ENCODE measurements at places on chromosomes 13 and 19. TPM values are rescaled to one million over a fixed set of nuclear protein-coding genes. Genes with fewer than 3 reads are reported as not detected.

FGF14 gene
- total RNA-seq = under 0.01 TPM

ANKRD10 gene
- 115 TPM for total RNA-seq

IGSF23 gene
- not detected for total RNA-seq

ANGPTL8 gene
- total RNA-seq = not detected

HIF3A gene
- total RNA-seq = 22.1 TPM

REX1BD gene
- total RNA-seq = 55.3 TPM

PSPN gene
- total RNA-seq = 1.4 TPM

PLK5 gene
- total RNA-seq = not detected

PSG1 gene
- total RNA-seq = not detected

SH2D3A gene
- total RNA-seq = 105 TPM

CEACAM3 gene
- not detected for total RNA-seq

MAP2K7 gene
- total RNA-seq = 18.5 TPM

KCNN4 gene
- 85.2 TPM for total RNA-seq

ETHE1 gene
- 189 TPM for total RNA-seq

PLVAP gene
- total RNA-seq = not detected

LHB gene
- not detected for total RNA-seq

CD79A gene
- 0.87 TPM for total RNA-seq
